Left colon (tissue), 2 donors: ENCODE measurements at places on chromosomes 3 and 15. TPM values are rescaled to one million over a fixed set of nuclear protein-coding genes. Genes with fewer than 3 reads are reported as not detected.

Gene ARRDC4
- 55.6 TPM for total RNA-seq

Gene PP2D1
- not detected for total RNA-seq

DNA sequence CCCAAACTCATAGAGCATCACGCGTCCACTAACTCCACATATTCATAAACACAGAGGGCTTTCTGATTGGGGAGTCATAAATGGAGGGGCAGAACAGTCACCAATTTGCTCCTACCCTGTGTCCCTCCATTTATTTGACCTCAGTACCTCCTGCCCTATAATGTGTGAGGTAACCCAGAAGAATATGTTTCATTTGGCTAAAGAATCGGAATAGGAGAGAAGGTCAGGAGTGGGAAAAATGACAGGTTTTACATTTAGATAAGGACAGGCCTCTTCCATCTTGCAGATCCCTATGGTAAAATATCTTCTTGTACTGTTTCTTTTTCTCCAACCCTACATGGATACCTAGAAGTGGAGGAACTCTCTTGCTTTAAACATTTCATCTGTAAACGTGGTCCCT is 578.0 kb downstream of the TUSC7 start:
- DNase-seq: no peak

DNA sequence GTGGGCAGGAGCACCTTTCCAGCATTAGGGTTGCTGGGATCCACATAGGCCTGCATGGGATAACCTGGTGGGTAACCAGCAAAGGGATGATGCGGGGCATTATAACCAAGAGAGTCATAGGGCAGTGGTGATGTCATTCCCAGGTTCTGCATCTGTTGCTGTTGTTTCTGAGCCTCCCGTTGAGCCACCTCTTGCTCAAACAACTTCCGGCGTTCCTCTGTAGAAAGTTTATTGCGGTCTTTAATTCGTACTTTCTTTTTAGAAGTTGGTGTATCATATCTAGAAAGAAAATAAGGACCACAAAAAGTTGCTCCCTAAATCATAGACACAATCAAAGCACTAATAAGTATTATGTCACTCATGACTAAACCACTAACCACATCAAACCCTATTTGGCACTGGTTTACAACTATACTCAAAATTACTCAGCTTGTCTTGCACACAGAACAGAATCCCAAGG is 77.8 kb downstream of the NBEAL2 start:
- DNase-seq: no peak

DNA sequence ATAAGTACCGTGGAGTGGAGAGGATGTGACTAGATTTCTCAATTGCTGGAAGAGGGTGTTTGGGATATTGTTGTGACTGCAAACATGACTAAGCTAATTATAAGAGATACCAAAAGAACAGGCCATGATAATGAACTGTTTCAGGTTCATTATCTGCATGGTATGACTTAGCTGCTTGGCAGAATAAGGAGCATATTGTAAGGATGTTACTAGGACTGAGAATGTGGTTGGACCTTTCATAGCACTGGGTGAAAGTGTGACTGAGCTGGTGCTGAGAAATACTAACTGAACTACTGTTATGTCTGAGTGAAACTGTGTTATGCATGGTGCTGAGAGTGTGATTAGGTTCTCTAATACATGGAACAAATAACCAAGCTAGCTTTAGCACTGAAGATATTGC is 11.0 kb downstream of the SCN10A start:
- DNase-seq: no peak

DNA sequence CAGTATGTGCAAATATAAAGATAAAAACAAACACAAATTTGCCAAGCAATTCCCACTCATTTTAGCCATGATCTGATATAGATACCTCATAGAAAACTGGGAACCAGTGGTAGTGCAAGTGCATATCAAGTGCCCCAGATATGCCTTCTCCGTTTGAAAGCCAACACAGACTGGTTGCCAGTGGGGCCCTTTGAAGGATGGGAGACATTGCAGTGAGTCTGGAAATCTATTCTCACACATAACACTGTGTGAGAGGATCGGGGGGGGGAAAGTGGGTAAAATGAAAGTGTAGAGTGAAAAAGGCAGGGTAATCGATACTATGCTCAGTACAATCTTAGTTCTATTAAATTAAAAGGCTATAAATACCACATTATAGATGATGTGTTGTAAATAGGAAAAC is 83.0 kb downstream of the CBLB start:
- no peak for DNase-seq
